T follicular helper cell (primary cell): ENCODE measurements at places on chromosomes 2 and 18.

DNA sequence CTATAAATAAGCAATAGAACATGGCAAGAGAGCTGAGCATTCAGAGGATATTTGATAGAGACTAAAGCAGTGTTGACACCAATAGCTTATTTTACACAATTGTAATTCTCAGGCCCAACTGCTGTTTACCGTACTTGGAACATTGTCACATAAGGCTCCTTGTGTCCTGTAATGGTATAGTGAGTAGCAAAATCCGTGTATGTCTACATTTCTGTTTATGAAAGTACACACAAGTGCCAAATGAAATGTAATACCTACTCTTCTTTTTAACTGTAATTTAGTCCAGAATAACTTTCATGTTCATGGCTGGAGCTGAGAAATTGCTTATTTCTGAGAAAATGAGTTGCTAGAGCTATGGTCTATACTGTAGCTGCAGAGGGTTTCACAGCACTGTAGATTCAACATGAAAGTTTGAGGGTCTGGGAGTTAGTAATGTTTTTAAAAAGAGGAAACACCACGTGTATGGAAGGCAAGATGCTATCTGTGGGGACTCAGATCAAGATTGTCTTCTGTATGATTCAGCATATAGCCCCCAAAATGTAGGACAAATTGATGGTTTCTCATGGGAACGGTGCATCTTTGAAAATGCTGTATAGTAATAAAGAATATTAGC, 110.2 kb upstream of the NOSTRIN start:
- no peak for DNase-seq

DNA sequence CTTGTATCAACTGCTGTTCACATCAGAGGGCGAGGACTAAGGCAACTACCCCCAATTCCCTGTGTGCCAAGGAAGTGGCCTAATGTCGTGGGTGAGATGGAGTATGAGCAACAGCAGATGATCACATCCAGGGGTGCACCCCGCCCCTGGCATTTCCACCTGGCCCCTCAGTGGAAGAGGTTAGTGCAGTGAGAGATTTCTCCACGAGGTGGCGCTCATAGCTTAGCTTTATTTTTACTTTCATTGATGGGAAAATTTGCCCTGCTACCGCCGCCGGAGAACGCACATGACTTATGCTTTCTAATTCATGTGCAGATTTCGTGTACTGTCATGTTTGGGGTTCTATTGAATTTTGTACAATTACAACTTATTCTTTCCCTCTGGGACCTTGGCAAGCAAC, 470.6 kb upstream of the MEX3C start:
- DNase-seq = no peak

- no peak for DNase-seq
Measured at GRCh38 chr2:178263159-178263860, 69.0 kb downstream of the OSBPL6 start.

DNA sequence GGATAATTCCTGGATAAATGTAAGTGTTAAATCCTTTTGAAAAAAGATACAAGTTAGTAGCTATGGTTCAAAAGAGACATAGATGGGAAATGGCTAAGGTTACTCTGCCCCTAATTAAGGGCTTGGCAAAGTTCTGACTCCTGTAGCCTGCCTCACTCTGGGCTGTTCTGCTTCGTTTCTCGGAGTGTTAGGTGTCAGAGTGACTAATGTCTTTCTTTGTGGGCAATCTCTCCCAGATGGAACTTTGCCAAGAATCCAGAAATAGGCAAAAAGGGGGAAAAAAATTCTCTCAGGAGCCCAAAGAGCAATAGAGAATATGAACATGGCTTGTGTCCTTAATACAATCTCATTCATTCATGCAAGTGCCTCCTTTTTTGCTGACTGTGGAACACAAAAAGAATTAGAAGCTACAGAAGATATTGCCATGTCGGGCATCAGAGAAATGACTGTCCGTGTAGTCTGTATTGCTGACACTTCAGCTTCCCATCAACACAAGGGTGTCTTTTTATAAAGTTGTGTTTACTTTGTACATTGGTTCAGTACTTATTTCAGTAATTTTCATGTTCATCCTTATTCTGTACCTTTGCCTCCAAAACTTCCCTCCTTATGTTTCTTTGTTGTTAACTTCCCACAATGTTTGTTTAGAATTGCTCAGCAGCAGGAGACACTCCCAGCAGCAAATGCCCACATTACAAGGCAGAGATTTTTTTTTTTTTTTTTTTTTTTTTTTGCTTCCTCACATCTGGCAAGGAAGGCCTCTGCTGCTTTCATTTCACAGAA, 134.0 kb downstream of the FTCDNL1 start:
- DNase-seq = no peak

- DNase-seq = no peak
Measured at GRCh38 chr2:21318263-21318662, 194.5 kb downstream of the TDRD15 start.

DNA sequence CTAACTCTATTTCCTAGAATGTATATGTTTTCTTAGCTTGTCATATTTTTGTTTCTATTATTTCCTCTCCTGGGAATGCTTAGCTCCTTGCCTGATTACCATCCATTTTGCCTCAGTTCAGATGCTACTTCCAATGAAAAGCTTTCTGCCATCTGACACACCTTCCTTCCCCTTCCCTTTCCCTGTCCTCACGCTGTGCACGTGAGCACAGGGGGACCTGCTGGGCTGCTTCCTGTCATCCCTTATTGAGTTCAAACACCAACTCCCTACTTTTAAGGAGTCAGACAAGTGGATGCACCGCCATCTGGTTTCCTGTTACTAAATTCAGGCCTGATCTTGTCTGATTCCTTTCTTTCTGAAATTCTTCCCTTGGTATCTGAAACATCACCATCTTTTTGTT, 2.4 kb upstream of the INO80C start:
- DNase-seq = no peak

DNA sequence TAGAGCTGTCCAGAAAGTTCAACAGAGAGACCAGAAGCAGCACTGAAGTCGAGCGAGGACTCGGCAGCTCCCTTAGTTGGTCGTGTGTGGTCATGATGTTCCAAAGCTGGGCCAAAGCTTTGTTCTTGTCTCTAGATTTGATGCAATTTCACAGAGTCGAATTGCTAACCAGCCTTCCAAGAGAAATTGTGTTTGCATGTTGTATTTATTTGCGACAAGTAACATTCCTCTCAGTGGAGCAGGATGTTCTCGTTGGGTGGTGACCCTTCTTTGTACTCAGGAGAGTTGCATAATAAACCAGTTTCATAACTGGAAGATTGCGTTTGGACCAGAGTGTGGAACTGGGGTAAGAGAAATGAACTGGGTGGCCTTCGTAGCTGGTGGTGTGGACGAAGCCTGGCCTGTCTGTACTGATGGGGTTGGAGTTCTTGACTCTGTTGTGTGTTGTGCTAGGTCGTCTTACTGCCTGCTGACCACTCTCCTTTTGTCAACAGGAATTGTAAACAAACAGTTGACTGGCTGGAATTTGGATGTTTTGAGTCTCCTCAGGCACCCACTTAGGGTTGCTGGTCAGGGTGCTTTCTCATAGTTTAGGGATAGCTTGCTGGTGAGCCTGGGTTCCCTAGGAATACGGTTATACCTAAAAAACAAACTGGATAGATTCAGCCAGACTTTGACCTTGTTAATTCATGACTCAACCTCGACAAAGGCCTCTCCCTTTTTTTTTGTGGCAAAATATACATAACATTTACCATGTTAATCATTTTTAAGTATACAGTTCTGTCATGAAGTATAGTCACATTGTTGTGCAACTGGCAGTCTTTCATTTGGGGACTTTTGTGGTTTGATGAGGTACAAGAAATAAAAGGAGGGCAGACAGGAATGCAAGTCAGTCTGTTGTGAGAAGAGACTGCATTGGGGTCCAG, 28.9 kb upstream of the TOGARAM2 start:
- no peak for DNase-seq
